ENCODE measurements at places on chromosomes 2 and 18. TPM values are rescaled to one million over a fixed set of nuclear protein-coding genes. Genes with fewer than 3 reads are reported as not detected.

CHST10 gene
- total RNA-seq: 16.2 TPM

GPR39 gene
- total RNA-seq: 0.49 TPM

MCFD2 gene
- 126 TPM for total RNA-seq

ASB18 gene
- total RNA-seq: not detected

ERMN gene
- total RNA-seq: not detected

KRTCAP3 gene
- total RNA-seq: 1.0 TPM

ABCB11 gene
- not detected for total RNA-seq

NAT8 gene
- not detected for total RNA-seq

DOK1 gene
- total RNA-seq: 22.1 TPM
